Naive thymus-derived CD8-positive, alpha-beta T cell (primary cell): ENCODE measurements at places on chromosomes 2 and 18. TPM values are rescaled to one million over a fixed set of nuclear protein-coding genes. Genes with fewer than 3 reads are reported as not detected.

DNA sequence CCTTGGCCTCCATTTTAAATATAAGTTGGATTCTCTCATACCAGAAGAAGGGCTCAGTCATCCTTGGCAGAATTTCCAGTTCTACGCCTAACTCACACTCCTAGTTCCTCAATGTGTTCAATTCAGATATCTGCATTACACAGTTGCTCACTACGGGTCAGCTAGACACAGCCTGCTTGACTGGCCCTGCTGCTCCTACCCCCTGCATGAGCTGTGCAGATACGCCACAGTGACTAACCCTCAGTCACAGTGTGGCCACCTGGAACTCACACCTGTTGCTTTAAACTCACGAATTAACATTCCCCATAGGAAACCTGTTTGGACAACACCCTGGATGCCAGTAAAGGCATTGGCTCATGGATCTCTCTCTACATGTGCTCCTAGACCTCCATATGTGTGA, 429.6 kb downstream of the NCKAP5 start:
- H3K4me1 ChIP-seq: no peaks in the 10 kb centered on the region
- H3K27ac ChIP-seq: no peak overlapping the region
- no peaks in the 10 kb centered on the region for H3K36me3 ChIP-seq
- no peak for DNase-seq

- no peak for DNase-seq
- no peaks in the 10 kb centered on the region for H3K27me3 ChIP-seq
- H3K4me3 ChIP-seq: peak overlapping the region; percentile 99
- H3K36me3 ChIP-seq: peaks cover 55% of the 10 kb centered on the region
- H3K27ac ChIP-seq: peak overlapping the region; percentile 94
- H3K4me1 ChIP-seq: peaks cover 66% of the 10 kb centered on the region
Measured at GRCh38 chr2:85324639-85325465, 2.9 kb downstream of the TGOLN2 start.

The RAPGEF4 gene
- total RNA-seq: 1.8 TPM

- DNase-seq: peak; percentile 50
- H3K27me3 ChIP-seq: no peaks in the 10 kb centered on the region
- peak within 1 kb of the TSS; percentile 90 for H3K4me3 ChIP-seq
- H3K4me1 ChIP-seq: peaks cover 20% of the 10 kb centered on the region
- H3K27ac ChIP-seq: peak within 1 kb of the TSS; percentile 79
- no peaks in the 10 kb centered on the region for H3K36me3 ChIP-seq
Measured at GRCh38 chr2:96869822-96870625, at the start of gene SEMA4C. Gene SEMA4C (minus strand): TSS chr2:96870080. CDS start chr2:96867886, 2,194 bp downstream.

The CAVIN2 gene
- not detected for total RNA-seq

DNA sequence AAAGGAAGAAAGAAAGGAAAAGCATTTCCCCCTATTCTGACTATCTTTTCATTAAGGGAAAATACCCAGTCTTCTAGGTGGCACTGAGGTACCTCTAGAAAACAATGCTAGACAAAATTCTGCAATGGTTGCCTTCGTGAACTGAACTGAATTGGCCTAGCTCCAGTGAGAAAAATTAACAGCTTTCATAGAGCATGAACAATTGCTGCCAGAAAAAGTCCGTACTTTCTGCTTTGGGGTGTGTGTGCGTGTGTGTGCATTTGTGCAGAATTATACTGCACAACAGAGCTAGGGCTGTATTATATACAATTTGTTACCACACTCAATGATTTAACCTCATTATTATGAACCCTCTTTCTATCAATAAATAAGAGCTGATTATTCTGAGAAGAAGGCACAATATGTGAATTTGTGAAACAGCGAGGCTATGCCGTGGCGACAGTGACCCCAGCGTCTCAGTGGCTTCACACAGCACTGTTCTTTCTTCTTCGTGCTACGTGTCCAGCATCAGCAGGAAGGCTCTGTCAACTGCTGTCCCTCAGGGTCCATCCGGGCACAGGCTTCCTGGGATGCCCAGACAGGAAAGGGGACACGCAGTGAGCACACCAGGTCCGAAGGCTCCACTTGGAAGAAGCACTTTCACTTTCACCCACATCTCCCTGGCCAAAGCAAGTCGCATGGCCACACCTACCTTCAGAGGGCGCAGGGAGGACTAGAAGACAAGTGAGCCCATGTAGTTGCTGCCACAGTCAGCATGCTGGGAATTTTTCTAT, 47.5 kb downstream of the PTGR3 start:
- H3K27ac ChIP-seq: peak overlapping the region; percentile 84
- peaks cover 16% of the 10 kb centered on the region for H3K4me1 ChIP-seq
- DNase-seq: peak; percentile 40
- peak overlapping the region; percentile 92 for H3K4me3 ChIP-seq

The PSMA8 gene
- total RNA-seq: 1.7 TPM

DNA sequence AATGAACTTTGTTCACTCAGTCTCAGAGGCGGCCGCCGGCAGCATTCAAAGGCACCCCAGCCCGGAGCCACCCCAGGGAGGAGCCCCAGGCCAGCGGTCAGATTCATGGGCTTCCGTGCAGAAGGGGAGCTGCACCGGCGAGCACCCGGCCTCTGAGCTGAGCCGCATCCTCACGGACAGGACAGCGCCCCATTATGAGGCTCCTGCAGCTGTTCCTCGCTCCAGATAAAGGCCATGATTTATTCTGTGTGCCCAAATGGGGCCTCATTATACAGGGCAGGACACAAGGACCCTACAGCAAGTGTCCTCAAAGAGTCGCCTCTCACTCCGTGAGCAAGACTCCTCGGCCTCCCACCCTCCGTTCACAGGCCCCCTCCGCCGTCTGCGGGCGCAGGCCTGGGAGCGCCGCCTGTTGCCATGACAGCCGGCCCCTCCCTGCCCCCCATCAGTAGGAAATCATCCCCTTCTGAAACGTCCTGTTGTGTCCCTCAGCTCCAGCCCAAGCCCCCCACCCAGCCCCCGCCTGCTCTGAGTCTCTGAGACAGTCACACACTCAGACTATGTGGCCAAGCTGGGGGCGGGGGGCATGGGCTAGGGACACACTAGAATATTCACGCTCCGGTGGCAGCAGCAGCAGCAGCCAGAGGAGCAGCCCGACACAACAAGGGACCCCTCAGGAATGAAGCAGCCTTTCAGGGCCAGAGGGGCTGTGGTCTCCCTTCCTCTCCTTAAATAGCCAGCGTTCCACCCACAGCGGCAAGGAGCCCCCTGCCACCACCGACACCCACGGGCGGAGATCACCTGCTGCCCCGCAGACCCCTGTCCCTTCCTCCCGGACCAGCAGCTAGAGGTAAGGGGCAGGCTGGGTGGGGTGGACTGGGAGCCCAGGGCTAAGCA, at the start of gene GPR17:
GPR17 (plus strand) TSS at position 759 of the 897 bp plus-strand sequence. CDS start 4,583 bp downstream, outside the sequence.
- peaks cover 17% of the 10 kb centered on the region for H3K4me1 ChIP-seq
- peak within 1 kb of the TSS; percentile 57 for H3K27ac ChIP-seq
- H3K36me3 ChIP-seq: no peaks in the 10 kb centered on the region

GRCh38 chr2:10122500-10123280, at the start of gene RRM2:
Gene RRM2 (plus strand): TSS chr2:10122739. CDS start chr2:10122799, 60 bp downstream.
- peaks cover 36% of the 10 kb centered on the region for H3K4me1 ChIP-seq
- H3K4me3 ChIP-seq: peak within 1 kb of the TSS; percentile 95
- peak; percentile 84 for DNase-seq
- H3K27ac ChIP-seq: no peak within 1 kb of the TSS
- H3K36me3 ChIP-seq: no peaks in the 10 kb centered on the region

The C2orf80 gene
- total RNA-seq: not detected

DNA sequence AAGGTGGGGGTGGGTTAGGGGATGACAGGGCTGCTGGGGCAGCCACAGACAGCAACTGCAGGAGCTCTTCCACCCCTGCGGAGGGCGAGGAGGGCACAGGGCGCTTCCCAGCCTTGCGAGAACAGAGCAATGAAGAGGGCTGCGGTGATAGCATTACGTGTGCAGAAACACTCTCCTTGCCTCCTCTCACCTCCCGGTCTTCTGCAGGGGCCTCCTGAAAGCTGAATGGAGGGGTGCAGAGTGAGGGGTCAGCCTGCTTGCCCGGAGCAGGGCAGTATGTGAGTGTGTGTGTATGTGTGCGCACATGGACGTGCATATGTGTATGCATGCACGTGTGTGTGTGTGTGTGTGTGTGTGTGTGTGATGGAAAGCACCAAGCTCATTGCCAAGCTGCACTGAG, 29.5 kb upstream of the IL1R2 start:
- peaks cover 6% of the 10 kb centered on the region for H3K4me1 ChIP-seq
- H3K27me3 ChIP-seq: peaks cover 2% of the 10 kb centered on the region
- no peak overlapping the region for H3K4me3 ChIP-seq

DNA sequence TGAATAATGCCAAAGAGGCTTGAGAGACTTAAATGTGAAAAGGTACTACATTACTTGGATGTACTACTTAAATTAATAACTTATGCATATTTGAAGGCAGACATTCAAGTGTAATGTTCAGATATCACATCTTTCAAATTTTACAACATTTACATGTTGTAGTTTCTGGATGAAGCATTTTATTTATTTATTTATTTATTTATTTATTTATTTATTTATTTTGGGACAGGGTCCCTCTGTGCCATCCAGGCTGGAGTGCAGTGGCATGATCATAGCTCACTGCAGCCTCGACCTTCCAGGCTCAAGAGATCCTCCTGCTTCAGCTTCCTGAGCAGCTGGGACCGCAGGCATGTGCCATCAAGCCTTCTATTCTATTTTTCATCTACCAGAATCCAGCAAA, 596.4 kb downstream of the ERBB4 start:
- H3K36me3 ChIP-seq: no peaks in the 10 kb centered on the region
- H3K27ac ChIP-seq: no peak overlapping the region
- no peak overlapping the region for H3K4me3 ChIP-seq
- DNase-seq: no peak

GRCh38 chr2:85259101-85259590, 68.6 kb downstream of the TGOLN2 start:
- H3K4me3 ChIP-seq: no peak overlapping the region
- no peaks in the 10 kb centered on the region for H3K36me3 ChIP-seq
- no peaks in the 10 kb centered on the region for H3K4me1 ChIP-seq
- no peak for DNase-seq

The CNGA3 gene
- not detected for total RNA-seq

DNA sequence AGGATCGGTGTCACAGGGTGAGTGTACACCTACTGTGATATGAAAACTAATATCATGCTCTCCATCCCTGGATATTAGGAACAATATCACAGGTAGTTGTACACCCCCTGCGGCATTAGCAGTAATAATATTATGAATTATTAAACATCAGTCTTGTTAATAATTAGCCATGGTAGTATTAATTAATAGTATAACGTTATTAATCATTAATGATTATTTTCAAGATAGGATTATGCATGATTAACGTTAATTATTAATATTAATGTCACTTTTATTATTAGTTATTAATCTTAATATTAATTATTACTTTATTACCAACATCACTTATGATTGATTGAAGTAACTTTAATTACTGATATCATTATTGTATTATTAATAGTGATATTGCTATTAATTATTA, 26.2 kb upstream of the NAGK start:
- H3K27me3 ChIP-seq: peaks cover 13% of the 10 kb centered on the region
- H3K36me3 ChIP-seq: no peaks in the 10 kb centered on the region
- H3K27ac ChIP-seq: no peak overlapping the region
- H3K4me1 ChIP-seq: no peaks in the 10 kb centered on the region

DNA sequence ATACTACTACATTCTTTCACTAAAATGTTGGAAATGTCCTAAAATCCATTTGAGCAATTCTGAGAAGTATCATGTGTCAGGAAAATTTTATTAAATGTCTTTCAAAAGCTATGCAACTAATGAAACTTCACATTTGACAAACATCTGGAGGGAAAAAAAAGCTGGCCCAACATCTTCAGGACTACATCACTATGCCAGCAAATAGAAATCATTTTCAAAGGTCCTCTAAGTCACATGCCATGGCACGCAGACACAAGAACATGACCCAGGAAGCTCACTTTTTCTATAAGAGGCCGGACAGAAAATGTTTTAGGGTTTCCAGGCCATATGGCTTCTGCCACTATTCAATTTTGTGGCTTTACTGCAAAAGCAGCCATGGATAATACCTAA, 11.6 kb downstream of the KANSL3 start:
- no peak overlapping the region for H3K27ac ChIP-seq
- peaks cover 80% of the 10 kb centered on the region for H3K36me3 ChIP-seq
- peaks cover 31% of the 10 kb centered on the region for H3K4me1 ChIP-seq
- no peak overlapping the region for H3K4me3 ChIP-seq
- no peaks in the 10 kb centered on the region for H3K27me3 ChIP-seq
- DNase-seq: no peak

The LIMS2 gene
- 11.8 TPM for total RNA-seq

DNA sequence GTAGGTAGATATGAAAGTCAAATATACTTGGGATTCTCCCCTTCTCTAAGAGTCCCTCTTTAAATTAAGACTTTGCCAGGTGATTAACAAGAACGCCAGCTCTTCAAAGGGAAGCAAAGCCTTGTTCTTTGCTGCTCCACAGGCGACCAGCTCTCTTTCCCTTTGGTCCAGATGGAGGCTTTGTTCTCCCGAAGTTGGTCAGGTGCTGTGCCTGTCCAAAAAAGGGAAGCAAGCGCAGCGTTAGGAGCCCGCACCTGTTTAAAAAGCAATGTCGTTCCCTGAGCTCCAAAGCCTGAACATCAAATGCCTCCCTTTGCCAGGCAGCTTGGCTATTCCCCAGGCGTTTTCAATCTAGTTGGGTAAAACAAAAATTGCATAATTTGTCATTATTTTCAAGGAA, 1913.1 kb upstream of the PIK3C3 start:
- no peaks in the 10 kb centered on the region for H3K36me3 ChIP-seq
- H3K4me1 ChIP-seq: no peaks in the 10 kb centered on the region
- H3K27me3 ChIP-seq: no peaks in the 10 kb centered on the region
- H3K27ac ChIP-seq: no peak overlapping the region

GRCh38 chr18:41579185-41579584, 375.8 kb upstream of the PIK3C3 start:
- no peak overlapping the region for H3K4me3 ChIP-seq
- H3K27ac ChIP-seq: no peak overlapping the region
- no peaks in the 10 kb centered on the region for H3K27me3 ChIP-seq
- H3K4me1 ChIP-seq: no peaks in the 10 kb centered on the region

GRCh38 chr2:233153146-233153798, 93.1 kb downstream of the INPP5D start:
- peaks cover 6% of the 10 kb centered on the region for H3K36me3 ChIP-seq
- H3K4me3 ChIP-seq: no peak overlapping the region
- H3K27ac ChIP-seq: peak overlapping the region; percentile 17
- no peak for DNase-seq
- H3K4me1 ChIP-seq: peaks cover 8% of the 10 kb centered on the region

DNA sequence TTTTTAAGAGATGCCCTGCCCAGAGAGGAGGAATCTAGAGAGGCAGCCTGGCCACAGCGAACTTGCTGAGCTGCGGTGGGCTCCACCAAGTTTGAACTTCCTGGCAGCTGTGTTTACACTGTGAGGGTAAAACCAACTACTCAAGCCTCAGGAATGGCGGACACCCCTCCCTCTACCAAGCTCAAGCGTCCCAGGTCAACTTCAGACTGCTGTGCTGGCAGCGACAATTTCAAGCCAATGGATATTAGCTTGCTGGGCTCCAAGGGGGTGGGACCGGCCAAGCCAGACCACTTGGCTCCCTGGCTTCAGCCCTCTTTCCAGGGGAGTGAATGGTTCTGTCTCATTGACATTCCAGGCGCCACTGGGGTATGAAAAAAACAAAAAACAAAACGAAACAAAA, 289.4 kb downstream of the KCNS3 start:
- H3K4me3 ChIP-seq: no peak overlapping the region
- peaks cover 5% of the 10 kb centered on the region for H3K27me3 ChIP-seq
- H3K36me3 ChIP-seq: no peaks in the 10 kb centered on the region
- H3K4me1 ChIP-seq: no peaks in the 10 kb centered on the region

The FOXD4L1 gene
- total RNA-seq: 0.21 TPM
